Lung (tissue), 17 donors: ENCODE measurements at places on chromosomes 6 and 20. TPM values are rescaled to one million over a fixed set of nuclear protein-coding genes. Genes with fewer than 3 reads are reported as not detected.

PLCB4 gene
- total RNA-seq, result 8.3 TPM

PTCHD4 gene
- total RNA-seq, result 0.31 TPM

DNA sequence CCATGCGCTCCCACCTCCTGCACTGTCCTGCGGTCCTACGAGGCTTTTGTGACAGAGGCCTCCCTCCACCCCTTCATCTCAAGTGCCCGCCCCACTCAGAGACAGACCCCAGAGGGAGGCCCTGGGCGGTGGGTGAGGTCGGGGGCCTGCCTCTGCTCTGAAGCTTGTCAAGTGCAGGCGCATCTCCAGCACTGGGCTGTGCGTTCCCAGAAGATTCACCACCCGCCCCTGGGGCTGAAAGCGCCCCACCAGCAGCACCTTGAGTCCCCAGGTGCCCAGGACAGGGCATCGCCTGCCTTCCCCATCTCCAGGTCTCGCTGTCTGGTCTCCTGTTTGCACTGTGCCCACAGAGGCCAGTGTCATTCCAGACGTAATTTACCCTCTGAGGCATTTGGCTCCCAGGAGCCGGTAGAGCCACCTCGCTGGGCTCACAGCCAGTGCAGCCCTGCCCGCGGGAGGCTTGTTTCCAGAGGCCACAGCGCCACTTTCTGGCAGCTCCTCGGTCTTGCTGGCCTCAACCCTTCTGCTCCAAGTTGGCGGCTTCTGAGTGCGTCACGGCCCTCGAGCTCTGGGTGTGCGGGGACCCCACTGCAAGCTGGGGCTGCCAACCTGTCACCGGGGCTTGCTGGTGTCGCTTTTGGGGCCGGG, 191.1 kb downstream of the TAF4 start:
- H3K4me1 ChIP-seq, result no peaks in the 10 kb centered on the region
- H3K27me3 ChIP-seq, result no peaks in the 10 kb centered on the region
- H3K36me3 ChIP-seq, result no peaks in the 10 kb centered on the region
- no peak overlapping the region for H3K4me3 ChIP-seq
- no peak overlapping the region for H3K27ac ChIP-seq

DNA sequence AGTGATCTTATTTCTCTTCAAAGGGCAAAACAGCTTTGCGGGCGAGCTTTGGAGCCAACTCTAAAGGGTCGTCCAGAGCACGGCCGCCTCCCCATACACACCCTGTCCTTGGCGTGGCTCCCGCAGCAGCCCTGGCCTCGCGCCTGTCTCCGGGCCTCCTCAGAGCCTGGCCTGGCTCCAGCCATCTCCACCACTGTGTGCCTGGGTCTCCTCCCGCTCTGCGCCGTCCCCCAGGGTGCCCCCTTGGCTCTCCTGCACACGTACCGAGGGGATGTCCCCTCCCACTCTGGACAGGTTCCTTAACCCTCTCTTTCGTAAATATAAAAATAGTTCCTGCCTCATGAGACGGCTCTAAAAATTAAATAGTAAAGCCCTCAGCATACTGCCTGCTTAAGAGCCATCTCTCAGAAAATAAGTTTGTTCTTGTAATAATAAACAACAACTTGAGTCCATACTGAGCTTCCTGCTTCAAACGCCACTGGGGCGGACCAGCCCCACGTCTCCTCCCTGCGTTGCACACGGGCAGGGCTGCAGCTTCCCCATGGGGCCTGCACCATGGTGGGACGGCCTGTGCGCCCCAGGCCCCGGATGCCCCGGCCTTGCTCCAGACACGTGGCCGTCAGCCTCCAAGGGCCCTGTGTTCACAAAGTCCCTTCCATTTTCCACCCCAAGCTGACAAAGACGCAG, 226.2 kb downstream of the TTLL2 start:
- H3K4me1 ChIP-seq, result peaks cover 12% of the 10 kb centered on the region
- DNase-seq, result peak; percentile 92
- no peak overlapping the region for H3K4me3 ChIP-seq
- H3K36me3 ChIP-seq, result no peaks in the 10 kb centered on the region
- H3K27ac ChIP-seq, result peak overlapping the region; percentile 32

DNA sequence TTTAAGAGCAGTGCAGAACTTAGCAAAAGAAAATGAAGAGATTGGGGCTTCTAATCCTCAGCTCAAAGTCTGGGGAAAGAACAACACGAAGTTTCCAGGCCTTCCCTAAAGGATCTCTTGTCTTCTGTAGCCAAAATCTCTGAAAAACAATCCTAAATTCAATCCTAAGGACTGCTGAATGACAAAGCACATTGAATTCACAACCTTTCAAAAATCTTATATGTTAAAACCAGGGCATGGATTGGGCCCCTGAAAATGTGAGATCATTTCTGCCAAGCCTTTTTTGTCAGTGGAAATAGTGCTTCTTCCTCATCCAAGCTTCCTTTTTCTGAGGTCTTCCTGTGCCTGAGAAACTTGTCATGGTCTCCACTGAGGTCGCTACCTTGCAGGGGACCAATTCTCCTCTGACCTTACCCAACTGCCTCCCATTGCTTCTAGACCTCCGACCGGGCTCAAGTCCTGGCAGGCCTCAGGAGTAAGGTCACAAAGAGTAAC, 126.2 kb upstream of the ARID1B start:
- H3K4me1 ChIP-seq, result peaks cover 13% of the 10 kb centered on the region
- H3K27ac ChIP-seq, result no peak overlapping the region
- DNase-seq, result no peak
- H3K36me3 ChIP-seq, result no peaks in the 10 kb centered on the region

DNA sequence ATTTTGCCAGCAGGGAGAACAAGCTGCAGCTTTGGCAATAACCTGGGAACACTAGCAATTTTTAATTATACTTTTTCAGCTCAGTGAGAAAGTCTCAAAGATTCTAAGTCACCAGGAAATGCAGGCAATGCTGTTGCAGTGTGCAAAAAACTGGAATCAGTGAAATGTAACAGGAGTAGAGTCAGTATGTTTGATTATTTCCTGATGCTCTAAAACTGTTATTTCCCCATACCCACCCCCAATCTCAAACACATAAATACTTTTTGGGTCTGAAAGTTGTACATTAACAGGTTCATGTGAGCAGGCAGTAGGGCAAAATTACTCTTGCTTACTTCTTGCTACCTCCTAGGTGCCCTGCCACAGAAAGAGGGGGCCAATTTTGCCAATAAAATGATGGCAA, 65.4 kb upstream of the BEND6 start:
- no peak for DNase-seq
- H3K27me3 ChIP-seq, result no peaks in the 10 kb centered on the region
- H3K36me3 ChIP-seq, result no peaks in the 10 kb centered on the region
- no peaks in the 10 kb centered on the region for H3K4me1 ChIP-seq
- no peak overlapping the region for H3K4me3 ChIP-seq

SUMO4 gene
- total RNA-seq, result 1.7 TPM

DNA sequence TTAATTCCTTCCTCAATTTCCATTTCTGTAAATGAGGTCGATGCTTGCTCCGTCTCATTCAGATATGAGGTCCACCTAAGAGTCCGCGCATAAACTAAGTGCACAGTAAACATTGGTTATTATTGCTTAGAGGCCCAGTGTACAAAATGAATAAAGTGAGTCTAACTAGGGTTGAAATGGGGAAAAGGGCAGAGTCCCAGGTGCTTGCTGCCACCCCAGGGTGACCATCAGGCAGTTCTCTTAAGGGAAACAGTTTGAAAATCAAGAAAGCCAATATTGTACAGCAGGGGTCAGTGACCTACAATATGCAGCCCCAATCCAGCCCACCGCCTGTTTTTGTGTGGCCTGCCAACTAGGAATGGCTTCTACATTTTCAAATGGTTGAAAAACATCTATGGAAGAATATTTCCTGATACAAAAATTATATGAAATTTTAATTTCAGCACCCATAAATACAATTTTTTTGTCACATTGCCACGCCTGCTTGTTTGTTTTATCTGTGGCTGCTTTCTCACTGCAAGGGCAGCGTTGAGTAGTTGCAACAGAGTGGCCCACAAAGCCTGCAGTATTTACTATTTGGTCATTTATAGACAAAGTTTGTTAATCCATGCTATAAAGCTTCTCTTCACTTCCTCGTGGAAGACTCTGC, 43.3 kb downstream of the SLC13A3 start:
- DNase-seq, result no peak
- no peaks in the 10 kb centered on the region for H3K36me3 ChIP-seq
- no peak overlapping the region for H3K4me3 ChIP-seq
- no peak overlapping the region for H3K27ac ChIP-seq
- no peaks in the 10 kb centered on the region for H3K4me1 ChIP-seq
